ENCODE measurements at places on chromosomes 2 and 18. TPM values are rescaled to one million over a fixed set of nuclear protein-coding genes. Genes with fewer than 3 reads are reported as not detected.

Gene OTOS
- total RNA-seq, result not detected

Gene LIMS2
- total RNA-seq, result 3.3 TPM

Gene ZAP70
- total RNA-seq, result 2.0 TPM

Gene EDAR
- total RNA-seq, result not detected

Gene FKBP1B
- 10.9 TPM for total RNA-seq

Gene CHCHD5
- 32.2 TPM for total RNA-seq

Gene KCNG2
- not detected for total RNA-seq

Measured in RPMI7951 (cell line).